Foreskin melanocyte (primary cell): ENCODE measurements at places on chromosomes 16 and 17.
A peak's percentile ranks its signal among the peaks of the same experiment; 100 is the strongest.

GRCh38 chr16:17520561-17520960, 49.8 kb upstream of the XYLT1 start:
- DNase-seq: no peak

GRCh38 chr16:71676236-71676635, 48.3 kb downstream of the PHLPP2 start:
- DNase-seq: no peak

- DNase-seq: no peak
These were observed 36.0 kb downstream of the IQCK start for GRCh38 chr16:19753815-19754643.

- DNase-seq: no peak
These were observed 106.4 kb upstream of the CES5A start for GRCh38 chr16:55981557-55981956.

- peak; percentile 44 for DNase-seq
These were observed 161.8 kb downstream of the RPTOR start for GRCh38 chr17:80706463-80706867.

DNA sequence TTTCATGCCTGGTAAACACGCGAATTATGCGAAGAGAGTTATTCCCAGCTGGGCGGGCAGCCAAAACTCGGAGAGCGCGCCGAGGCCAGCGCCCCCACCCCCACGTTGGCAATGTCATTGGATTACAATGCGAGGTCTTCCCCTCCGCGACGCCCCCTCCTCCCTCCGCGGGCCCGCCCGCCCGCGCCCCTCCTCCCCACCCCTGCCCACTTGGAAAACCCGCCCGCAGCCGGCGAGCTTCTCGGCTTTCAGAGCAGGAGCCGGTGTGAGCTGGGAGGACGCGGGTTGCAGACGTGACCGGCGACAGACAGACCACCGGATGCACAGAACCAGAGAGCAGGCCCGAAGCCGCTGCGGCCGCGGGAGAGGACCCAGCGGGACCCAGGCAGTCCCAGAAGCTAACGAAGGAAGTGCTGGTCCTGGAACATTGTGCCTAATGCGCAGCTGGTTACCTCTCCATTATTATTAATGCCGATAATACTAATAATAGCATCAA, 4.0 kb downstream of the NOG start:
- no peak for DNase-seq

DNA sequence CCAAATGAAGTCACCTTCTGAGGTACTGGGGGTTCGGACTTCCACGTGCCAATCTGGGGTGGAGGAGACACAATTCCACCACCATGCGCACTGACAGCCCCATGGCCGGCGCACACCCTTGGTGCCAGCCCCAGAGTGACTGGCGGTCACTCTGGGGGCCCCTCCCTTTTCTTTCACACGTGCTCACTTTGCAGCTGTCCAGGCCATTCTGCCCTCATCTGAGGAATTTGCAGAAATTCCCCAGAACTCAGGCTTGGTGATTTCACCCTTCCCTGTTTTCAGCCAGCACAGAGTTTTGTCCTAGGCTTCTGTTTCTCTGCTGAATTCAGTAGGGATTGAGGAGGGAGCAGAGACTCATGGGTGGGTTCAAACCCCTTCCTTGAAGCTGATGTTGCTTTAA, 54.8 kb downstream of the CDRT4 start:
- no peak for DNase-seq

DNA sequence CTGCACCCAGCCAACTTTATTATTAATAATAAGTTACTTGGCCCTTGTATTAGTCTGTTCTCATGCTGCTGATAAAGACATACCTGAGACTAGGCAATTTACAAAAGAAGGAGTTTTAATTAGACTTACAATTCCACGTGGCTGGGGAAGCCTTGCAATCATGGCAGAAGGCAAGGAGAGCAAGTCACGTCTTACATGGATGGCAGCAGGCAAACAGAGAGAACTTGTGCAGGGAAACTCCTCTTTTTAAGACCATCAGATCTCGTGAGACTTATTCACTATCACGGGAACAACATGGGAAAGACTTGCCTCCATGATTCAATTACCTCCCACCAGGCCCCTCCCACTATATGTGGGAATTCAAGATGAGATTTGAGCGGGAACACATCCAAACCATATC, 47.7 kb downstream of the SYT17 start:
- no peak for DNase-seq

DNA sequence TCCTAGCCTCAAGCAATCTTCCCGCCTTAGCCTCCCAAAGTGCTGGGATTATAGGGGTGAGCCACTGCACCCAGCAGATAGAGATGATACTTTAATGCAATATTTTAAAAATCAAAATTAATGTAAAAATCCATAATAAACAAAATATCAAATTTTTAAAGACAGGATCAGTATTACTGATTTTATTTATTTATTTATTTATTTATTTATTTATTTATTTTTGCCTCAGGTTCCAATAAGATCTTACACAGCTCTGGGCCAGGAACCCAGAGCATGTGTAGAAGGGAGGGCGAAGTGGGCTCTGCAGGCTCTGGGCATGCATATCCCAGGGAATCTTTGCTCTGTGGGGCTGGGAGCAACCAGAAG, 41.6 kb downstream of the FZD2 start:
- DNase-seq: no peak

GRCh38 chr17:81549826-81550225, 2.3 kb downstream of the FAAP100 start:
- no peak for DNase-seq

DNA sequence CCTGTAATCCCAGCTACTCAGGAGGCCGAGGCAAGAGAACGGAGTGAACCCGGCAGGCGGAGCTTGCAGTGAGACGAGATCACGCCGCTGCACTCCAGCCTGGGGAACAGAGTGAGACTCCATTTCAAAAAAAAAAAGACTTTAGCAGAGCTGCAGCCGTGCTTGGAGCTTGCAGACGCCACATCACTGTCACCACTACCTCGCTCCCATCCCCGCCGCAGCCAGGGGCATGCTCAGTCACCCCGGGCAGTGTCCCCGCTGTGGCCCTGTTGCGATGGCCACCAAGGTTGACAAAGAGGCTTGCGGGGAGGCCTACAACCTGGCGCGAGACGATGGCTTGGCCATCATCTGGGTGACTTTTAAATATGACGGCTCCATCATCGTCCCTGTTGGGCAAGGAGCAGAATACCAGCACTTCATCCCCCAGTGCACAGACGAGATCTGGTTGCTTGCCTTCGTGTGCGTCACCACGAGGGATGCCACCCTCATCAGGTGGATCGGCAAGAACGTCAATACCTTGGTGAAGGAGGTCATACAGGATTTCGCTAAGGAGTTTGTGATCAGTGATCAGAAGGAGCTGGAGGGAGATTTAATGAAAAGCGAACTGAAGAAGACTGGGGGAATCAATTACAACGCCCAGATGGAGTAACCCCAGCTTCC, 118.1 kb downstream of the TNFRSF13B start:
- DNase-seq: no peak

DNA sequence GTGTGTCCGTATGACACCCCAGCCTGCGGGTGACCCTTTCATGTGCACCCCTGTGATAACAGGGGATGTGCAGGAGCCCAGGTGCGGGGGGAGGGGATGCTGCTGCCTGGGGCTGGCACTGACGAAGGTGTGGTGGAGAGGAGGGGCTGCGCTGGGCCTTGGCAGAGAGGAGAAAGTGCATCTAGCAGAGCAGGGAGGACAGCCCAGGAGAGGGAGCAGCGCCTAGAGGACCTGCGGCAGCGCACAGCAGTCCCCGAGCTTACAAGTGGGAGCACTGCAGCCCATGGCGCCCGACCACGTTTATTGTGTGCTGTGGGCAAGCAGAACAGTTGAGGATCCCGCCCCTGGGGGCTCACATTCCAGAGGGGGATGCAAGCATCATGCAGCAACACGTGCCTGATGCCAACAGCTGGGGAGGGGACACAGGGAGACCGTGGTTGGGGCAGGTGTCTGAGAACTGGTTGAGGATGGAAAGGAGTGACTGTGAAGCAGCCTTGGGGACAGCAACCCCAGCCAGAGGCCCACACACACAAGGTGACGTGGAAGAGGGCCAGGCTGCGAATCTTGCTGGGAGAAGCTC, 10.9 kb upstream of the SLC7A5 start:
- DNase-seq: no peak

DNA sequence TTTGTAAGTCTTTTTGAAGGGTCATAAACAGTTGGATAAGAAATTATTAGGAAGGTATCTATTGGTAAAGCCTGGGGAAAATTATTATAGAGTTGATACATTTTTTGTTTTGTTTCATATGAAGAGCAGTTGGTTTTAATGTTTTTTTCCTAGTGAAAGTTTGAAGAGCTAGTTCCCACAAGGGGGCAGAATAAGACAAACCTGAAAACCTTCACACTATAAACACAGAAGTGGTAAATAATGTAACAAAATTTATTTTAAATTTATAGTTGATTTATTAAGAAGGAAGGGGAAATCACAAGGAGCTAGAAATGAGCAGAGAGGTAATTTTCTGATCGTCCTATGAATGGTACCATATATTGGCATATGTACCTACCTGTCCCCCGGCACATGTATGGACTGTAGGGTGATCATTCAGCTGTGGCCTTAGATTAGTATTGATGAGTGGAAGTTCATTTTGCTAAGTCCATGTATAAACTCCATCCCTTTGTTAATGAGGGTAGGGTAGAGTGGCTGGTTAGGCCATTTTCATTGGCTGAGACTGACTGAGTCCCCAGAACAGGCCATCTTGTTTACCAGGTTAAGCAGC, 116.3 kb downstream of the TANC2 start:
- peak; percentile 29 for DNase-seq

GRCh38 chr16:81711657-81712319, 67.3 kb upstream of the PLCG2 start:
- peak; percentile 70 for DNase-seq

DNA sequence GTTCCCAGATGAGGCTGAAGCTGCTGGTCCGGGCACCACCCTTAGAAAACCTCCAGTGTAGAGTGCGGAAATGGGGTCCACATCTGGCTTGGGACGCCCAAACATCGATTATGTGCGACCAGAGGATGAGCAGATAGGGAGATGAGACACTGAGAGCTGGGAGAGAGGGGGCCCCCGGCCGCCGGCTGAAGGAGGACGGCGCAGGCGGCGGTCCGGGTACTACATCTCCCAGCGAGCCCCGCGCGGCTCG, 182 bp upstream of the SPECC1 start:
- DNase-seq: peak; percentile 43

- no peak for DNase-seq
These were observed 81.9 kb downstream of the CDK5R1 start for GRCh38 chr17:32568705-32569104.

DNA sequence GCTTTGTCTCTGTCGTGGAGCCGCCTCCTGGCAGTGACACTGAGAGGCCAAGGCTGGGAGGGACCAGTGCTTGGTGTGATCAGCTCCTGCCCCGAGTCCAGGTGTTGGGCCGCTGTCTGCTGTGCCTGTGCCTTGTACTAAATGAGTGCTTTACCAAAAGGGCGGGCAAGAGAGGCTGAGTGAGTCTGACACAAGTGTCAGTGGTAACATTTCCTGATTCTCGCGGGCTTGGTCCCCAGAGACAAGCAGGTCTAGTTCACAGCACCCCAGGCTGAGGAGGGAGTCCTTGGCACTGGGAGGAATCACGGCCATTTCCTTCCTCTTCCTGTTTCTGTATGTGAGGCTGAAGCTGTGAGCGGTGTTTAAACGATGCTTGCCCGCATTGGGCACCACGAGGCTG, 30.2 kb downstream of the PLD6 start:
- no peak for DNase-seq

DNA sequence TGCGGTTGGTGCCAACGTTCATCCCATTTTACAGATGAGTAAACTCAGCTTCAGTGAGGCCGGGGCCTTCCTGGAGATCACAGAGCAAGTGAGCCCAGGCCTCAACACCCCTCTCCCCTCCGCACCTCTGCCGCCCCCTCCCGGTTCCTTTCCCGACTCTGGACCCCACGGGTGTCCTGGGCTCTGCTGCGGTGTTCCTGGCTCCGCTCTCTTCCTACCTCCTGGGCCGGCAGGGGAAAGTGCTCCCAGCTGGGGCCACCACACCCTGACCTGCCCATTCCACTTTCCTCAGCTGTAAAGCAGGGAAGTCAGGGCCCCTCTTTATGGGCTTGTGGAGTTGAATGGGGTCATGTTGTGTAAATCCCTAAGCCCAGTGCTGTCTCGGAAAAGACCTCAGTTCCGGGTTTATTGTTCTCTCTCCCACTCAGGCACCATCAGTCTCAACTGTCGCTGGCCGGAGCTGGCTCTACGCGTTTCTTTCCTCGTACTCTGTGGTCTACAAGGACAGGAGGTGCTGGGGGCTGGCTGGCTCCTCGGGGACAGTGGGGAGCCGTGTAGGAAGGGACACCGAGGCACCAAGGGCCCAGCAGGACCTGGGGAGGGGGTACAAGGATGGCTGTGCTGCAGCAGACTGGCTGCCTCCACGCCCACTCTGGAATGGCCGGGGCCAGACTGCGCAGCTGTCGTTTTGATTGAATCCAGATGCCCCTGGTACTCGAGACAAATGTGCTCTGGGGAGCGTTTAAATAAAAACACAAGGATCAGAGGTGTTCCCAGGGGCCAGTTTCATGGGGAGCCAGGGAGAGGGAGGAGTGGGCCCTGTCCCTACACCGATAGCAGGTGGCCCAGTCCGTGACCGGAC, 21.7 kb upstream of the ACSF3 start:
- DNase-seq: no peak

- DNase-seq: no peak
These were observed 55.5 kb downstream of the ANKFY1 start for GRCh38 chr17:4208238-4208637.

DNA sequence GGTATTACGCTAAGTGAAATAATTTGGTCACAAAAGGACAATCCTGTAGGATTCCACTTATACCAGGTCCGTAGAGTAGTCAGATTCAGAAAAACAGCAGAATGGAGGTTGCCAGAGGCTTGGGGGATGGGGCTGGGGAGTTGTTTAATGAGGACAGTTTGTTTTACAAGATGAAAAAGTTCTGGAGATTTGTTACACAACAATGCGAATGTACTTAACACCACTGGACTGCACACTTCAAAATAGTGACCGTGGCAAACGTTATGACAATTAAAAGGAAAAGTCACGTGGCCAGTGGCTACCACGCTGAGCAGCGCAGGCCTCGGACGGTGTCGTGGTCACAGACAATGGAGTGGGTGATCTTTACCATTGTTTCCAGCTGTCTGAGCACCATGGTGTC, 338.1 kb downstream of the SEC14L1 start:
- DNase-seq: no peak

- DNase-seq: no peak
These were observed 90.4 kb downstream of the STH start for GRCh38 chr17:46089389-46089965.

DNA sequence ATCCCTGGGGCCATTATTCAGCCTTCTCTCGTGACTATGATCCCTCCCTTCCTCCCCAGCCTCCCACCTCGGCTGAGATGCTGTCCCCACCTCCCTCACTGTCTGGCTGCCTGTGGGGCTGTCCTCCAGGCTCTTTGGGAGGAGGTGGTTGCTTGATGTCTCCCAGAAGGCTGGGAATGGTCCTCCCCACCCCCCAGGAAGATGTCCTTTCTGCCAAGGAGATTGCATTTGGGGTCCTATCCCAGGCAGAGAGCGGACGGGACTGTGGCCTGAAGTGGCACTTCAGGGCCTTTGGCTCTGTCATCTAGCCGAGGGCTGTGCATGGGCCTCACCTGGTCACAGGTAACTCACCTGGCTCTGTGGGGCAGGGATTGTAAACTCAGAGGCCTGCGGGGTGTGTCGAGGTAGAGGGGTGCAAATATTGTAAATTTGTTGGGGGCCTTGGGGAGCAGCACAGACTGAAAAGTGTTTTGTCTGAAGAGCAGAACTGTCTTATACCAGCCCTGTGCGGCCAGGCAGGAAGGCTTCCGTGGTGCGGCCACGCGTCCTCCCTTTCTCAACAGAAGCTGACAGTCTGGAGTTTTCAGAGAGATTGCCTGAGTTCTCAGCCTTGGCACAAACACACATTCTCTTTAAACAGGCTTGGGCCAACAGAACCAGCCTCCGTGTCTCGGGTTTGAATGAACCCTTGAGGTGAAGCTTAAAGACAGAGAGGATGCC, 177.9 kb downstream of the SEC14L1 start:
- DNase-seq: peak; percentile 41
